ENCODE measurements at places on chromosomes 7 and 10.
A peak's percentile ranks its signal among the peaks of the same experiment; 100 is the strongest.

GRCh38 chr7:114819616-114820362 is 102.1 kb upstream of the MDFIC start:
- DNase-seq = no peak

GRCh38 chr7:1978656-1979590 is 253.8 kb downstream of the MAD1L1 start:
- DNase-seq = no peak

DNA sequence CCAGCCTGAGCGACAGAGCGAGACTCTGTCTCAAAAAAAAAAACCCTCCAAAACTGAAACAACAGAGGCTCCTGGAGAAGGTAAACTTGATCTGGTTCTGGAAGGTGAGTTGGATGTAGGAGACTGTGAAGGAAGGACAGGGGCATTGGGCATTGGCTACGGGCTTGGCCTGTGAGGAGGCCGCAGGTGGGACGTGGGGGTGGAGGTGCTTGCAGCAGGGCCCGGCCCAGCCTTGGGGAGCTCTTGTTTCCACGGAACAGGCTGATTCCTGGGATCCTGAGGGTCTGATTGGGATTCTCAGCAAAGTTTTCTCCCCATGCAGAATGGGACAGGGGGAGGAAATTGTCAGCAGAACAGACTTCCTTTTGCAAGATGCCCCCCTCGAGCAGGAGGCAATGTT is 30.6 kb downstream of the IL15RA start:
- DNase-seq = no peak

DNA sequence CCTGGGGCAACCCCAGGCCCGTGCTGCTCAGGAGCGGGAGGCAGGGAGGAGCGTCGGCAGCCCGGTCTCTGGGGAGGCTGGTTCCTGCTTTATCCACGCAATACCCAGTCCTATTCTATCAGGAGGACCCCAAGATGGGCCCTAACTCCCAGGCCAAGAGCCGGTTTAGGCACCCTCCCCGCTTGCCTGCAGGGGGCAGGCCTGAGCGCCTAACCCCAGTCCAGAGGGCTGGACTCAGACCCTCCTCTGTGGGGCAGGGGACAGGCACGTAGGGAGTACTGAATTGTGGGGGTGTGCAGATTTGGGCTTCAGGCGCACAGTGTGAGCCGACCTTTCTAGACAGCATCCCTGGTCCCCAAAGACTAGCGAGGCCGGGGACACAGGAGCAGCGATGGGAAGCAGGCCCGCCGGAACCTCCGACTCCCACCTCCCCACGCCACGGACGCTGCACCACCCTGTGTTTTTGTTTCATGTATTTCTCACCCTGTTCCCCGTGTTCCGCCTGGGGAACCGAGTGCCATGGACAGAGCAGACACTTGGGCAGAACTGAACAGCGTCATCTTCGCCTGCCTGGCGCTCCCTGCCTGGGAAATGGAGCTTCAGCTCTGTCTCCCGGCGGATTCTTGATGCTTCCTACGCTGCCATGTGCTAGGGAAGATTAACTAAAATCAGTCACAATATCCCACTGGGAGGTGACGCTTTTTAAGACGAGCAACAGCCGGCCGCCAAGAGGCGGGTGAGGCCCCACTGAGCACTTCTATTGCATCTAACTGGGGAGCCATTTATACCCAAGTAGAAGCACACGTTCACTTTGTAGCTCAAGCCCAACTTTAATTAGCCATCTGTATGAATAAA is 5.3 kb downstream of the NUDT1 start:
- DNase-seq = peak; percentile 24

- no peak for DNase-seq
Observed at GRCh38 chr7:26636808-26637207, 227.6 kb downstream of the SKAP2 start.

DNA sequence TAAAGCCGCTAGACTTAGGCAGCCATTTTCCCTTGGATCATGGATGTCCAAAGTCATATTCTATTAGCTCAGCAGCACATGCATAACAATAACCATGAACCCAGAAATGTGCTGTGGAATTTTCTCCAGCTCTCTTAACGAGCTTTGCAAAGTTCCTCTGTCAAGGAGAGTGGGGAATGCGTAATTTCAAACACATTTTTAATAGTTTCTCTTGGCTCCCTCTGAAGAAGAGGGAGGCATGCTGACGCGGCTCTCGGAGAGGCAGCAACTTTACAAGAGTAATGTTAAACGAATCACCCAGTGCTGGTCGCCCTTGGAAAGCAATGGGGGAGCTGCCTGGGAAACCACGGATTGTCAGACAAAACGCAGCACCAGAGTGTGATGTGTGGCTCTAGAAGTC is 114.8 kb downstream of the RAB18 start:
- DNase-seq = no peak

GRCh38 chr10:114526126-114526503 is 121.8 kb upstream of the AFAP1L2 start:
- no peak for DNase-seq

- no peak for DNase-seq
Observed at GRCh38 chr10:12690525-12691126, 310.9 kb downstream of the CCDC3 start.

- DNase-seq = no peak
Observed at GRCh38 chr10:47023237-47024045, 112.2 kb downstream of the PTPN20 start.

DNA sequence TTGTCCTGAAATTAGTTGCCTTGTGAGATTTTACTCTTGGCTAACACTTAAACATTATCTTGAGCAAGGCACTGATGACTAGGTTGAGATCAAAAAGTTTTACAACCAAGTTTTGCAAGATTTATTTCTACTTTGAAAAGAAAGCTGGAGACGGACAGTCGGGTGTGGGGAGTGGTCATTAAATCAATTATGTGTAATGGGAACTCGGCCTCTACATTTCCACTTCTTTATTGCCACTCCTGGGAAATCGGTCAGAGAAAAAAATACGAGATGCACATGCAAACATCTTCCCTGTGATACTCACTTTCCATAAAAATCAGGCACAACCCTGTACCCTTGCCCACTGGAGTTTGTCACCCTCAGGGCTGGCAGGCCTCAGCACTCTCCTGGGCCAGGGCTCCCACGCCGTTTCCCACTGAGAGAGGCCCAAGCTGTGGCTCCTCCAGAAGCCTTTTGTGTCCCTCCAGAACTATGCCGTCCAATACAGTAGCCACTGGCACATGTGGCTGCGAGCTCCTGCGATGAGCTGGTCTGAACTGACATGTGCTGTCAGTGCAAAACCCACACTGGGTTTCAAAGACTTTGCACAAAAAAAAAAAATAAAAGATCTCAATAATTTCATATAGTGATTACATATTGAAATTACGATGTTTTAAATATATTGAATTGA is 7.5 kb upstream of the GPNMB start:
- DNase-seq = no peak

DNA sequence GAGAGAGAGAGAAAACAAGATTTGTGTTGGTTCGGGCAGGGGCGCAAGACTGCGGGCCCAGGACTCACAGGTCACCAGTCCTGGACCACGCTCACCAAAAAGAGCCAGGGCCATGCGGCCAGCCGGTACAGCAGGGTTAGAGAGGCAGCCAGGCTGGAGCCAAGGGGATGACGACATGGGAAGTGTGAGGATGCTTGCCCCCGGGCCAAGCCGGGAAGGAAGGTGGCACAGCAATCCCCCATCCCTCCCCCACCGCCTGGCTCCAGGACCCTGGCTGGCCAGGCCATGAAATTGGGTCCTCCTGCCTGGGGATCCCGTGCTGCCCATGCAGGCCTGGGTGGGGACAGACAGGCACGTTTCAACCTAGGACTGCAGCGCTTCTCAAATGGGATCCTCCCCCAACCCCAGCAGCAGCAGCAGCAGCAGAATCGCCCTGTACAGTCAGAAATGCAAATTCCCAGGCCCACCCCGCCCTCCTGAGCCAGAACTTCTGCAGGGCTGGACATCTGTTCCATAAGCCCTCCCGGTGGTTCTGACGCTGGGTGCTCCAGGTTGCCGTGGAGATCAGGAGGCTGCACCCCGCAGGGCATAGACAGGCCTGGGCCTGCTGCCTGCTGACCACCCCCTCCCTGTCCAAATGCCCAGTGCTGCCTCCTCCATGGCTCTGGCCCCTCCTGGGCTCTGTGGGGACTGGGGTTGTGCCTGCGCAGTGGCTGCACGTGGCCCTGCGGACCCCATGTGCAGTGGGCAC is 35.0 kb downstream of the YKT6 start:
- no peak for DNase-seq

GRCh38 chr10:116470071-116470470 is 42.4 kb downstream of the PNLIPRP3 start:
- no peak for DNase-seq

DNA sequence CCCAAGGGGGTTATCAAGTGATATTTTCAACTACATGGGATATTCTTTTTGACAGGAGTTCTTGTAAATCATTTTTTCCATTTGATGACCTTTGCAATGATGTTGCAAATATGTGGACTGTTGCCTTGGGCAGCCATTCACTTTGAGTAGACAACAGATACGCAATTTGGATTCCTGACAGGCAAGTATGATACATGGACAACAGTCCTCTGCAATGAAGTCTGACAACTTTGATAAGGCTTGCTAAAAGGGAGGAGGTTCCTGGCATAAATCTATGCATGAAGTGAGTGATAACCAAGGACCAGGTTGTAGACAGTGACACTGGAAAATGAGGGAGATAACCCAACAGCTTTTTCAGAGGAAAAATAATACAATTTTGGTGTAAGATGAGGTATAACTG is 17.7 kb downstream of the LRRD1 start:
- DNase-seq = no peak

GRCh38 chr10:3126741-3127346 is 45.7 kb downstream of the PITRM1 start:
- DNase-seq = no peak

DNA sequence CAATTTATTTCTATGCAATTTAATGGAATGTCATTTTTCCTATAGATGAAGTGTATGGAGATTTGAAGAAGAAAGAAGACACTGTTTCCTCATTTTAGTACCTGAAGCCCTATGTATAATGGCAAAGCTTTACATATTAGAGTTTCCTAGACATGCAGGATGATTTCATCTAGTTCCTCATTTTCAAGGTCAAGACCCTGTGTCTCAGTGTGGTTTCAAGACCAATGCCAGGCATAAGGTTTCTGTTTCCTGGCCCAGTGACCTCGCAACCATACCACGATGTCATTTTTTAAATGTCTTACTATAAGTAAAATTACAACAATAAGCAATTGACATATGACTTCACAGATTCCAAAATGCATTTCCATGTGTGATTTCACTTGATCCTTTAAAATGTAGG is 336.5 kb upstream of the PRKCQ start:
- no peak for DNase-seq

DNA sequence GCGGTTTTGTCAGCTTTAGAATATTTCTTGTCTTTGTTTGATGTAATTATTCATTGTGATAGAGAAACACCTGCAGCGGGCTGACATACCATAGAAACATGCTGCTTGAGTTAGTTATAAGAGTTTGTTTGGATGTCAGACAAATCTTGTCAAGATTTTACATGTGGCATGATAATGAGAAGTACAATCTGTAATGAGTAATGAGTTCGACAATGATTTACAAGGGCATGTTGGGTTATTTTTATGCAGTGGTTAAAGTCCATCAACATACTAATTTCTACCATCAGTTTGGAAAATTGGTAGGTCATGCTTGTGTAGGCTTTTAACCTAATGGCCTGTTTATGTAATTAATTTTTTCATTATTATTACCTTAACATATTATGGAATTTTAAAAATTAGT is 31.3 kb downstream of the FZD1 start:
- no peak for DNase-seq

- DNase-seq = no peak
Observed at GRCh38 chr7:2542916-2543871, 12.1 kb downstream of the BRAT1 start.

DNA sequence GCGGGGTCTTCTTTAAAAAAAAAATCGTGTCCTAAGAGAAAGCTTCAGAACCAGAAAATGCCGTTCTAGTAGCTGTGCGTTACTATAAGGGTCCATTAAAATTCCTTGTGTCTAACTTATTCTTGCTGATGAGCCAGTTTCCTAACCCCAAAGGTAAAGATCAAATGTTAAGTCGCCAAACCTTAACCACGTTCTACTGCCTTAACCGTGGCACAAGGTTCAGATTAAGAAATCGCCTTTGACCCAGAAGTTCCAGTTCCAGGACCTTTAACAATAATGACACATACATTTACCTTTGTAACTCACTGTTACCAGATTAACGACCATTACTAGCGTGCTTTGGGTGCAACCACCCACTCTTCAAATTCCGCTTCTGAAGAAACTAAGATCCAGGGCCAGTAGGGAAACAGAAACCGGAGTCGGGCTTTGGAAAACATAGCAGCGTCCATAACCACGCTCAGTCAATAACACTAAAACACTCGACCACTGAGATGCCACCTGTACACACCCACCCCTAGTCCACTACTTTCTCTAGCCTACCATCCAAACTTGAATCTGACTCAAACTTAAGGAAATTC is 620 bp downstream of the BET1 start:
- DNase-seq = no peak

GRCh38 chr10:80191589-80192270 is 13.6 kb downstream of the ANXA11 start:
- DNase-seq = no peak

DNA sequence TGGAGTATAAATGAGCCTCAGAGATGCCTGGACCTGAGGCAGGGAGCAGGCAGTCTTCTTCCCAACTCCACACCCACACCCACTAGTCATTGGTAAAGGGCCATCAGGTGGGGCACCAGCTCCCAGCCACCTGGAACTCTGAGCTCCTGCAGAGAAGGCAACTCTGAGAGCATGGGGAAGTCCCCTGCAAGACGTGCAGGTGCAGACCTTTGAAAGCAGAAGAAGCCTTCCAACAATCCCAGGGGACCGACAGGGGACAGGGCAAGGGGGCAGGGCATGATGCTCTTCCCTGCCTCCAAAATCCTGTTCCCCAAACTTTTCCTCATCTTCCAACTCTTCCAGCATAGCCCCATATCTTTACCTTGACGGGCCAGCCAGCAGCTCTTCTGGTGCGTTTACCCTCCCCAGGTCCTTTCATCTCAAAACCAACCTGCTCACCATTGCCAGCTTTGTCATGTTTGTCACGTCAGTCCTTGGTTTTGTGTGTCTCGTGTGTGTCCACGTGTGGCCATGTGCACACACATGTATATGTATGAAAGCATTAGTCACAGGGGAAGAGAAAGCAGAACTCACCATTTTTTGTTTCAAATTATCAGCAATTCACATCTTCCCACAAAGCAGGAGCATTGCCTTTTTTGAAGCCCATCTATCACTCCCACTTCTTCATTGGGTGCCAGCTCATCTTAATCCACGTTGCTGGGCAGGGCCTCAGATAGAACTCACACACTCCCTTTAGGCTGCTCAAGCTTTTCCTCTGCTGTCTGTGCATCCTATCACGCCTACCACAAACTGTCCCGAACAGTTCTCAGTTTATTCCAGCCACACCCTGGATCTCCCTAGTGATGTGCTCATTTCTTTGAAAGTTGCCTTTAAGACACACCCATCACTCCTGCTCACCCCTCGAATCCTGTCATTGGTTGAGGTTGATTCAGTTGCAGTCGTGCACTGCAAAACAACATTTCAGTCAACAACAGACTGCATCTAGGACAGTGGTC is 41.0 kb upstream of the AMPH start:
- DNase-seq = no peak

GRCh38 chr10:44316922-44317215 is 68.0 kb downstream of the CXCL12 start:
- DNase-seq = no peak
